ENCODE measurements at places on chromosomes 6 and 20.

GRCh38 chr20:8918145-8918544 lies 150.7 kb upstream of the PLCB4 start:
- DNase-seq: no peak

DNA sequence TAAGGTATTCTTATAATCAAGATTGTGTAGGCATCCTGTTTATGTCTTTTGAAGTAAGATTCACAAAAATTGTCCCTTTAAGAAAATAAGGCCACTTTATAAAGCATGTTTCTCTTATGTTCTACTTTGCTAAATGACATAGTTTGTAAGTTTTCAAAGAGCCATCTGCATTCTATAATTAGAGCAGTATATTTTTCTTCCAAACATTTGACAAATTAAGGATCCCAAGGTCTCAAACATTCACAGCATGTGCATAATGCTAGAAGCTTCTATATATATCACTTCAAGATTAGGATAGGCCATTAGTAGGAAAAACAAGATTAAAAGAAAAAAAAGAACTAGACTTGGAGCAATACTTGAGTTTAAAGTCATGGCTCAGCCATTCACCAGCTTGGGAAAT lies 55.9 kb upstream of the DOK5 start:
- DNase-seq: no peak

GRCh38 chr6:81169166-81169565 lies 583.3 kb downstream of the TENT5A start:
- no peak for DNase-seq

DNA sequence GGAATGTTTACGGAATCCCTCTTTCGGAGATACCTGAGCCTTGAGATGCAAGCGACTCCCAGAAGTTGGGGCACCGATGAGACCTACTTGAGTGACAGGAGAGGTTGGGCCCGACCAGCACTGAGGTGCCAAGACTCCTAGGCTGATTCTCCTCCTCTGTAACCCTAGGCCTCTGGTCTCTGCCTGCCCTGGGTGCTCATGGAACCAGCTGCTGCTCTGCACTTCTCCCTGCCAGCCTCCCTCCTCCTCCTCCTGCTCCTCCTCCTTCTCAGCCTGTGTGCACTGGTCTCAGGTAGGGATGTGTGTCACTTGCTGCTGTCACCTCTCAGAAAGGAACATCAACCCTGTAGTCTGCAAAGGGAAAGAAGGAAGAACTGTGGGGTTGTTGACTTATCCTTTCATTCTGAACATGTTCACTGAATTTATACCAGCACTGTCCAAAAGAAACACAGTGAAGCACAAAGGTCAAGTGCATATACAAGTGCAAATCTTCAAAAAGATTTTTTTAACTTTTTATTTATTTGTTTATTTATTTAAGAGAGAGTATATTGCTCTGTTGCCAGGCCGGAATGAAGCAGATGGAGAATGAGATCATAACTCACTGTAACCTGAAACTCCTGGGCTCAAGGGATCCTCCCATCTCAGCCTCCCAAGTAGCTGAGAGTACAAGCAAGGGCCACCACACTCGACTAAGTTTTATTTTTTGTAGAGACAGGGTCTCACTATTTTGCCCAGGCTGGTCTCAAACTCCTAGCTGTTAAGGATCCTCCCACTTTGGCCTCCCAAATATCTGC lies 913 bp downstream of the BTN2A2 start:
- DNase-seq: no peak

DNA sequence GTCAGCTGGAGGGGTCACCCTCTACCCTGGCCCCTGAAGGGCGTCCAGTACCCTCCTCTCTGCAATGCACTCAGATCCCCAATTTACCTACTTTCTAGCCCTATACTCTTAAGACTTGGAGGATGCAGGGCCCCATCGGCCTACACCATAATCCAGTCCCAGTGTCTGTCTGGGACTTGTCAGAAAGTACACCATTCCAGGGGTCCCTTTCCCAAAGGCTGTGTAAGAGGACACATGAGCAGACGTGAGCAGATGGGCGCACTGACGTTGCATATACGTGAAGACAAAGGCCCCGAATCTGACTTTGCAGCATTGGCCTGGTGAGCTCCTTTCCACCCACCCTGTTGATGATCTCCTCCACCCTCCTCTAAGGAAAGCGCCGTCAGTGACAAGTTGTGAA lies 20.9 kb upstream of the SMOC2 start:
- no peak for DNase-seq

GRCh38 chr6:111450636-111451035 lies 32.4 kb downstream of the REV3L start:
- no peak for DNase-seq

DNA sequence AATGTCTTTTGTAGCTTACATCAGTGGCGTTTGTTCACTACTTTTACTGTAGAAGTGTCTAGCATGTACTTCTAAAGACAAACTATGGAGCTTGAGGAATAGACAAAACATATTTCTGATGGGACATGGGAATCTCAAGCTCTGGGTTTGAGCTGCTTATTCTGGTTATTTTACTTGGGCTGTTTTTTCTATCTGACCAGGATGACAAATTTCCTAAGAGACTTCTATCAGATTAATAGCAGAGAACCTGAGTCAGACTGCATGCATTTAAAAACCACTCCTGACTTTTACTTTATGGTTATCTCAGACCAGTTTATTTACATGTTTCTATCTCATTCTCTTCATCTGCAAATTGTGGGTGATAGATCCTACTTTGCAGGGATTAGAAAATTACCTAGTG lies 1282.3 kb upstream of the GJE1 start:
- no peak for DNase-seq

GRCh38 chr6:2714111-2714895 lies 36.4 kb downstream of the MYLK4 start:
- no peak for DNase-seq

DNA sequence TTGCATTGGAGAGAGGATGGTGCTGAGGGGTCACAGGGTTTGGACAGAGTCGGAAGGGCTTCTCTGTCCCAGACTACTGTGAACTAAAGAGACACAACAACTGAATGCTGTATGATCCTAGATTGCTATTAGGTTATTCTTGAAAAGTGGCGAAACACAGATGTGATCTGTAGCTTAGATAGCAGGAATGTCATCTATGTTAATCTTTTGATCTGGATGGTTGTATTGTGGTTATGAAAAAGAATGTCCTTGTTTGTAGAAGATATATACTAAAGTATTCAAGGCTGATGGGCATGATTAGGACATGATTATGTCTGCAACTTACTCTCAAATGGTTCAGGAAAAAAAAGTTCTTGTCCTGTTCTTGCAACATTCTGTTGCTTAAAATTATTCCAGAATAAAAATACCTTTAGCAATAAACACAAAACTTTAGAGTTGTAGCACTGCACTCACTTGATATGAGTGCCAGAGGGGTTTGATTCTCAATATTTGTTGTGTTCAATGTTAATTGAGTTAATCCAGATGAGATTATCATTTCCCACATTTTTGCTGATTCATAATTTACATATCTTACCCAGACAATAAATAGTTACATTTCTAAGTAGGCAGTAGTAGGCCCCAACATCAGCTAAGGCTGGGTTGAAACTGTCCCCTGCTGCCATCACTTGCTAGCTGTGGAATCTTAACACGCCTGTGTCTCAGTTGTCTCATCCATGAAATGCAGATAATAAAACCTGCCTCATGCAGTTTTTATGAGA lies 645.2 kb downstream of the KIF16B start:
- DNase-seq: no peak

GRCh38 chr6:8219352-8219943 lies 117.1 kb upstream of the EEF1E1 start:
- DNase-seq: peak; percentile 17

- DNase-seq: no peak
These were observed 144.8 kb downstream of the PDSS2 start for GRCh38 chr6:107314531-107314939.

DNA sequence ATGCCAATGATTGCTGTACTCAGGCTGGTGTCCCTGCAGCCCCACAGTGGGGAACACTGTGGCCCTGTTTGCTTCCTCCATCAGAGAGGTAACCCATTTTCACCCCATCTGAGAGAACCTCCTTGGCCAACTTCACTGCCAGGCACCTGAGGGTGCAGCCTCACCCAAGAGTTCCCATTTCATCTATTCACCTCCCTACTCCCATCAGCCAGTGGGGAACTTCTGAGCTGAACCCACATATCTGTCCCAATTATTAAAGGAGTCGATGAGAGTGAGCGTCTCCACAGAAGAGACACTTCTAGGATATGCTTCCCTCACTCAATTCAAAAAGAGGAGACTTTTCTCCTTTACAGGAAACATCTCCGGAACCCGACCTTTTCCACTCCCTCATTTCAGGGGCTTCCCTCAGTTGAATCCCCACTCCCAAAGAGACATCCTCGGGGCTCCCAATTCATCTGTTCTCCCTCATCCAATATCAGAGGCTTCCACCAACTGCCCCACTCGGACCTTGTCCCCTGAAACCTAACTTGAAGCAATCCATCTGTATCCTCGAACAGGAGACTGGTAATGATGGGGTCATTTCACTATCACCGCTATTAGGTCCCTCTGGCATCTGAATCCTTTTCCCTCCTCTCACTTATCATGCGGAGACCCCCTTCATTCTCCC lies 988 bp downstream of the UBE2V1 start:
- no peak for DNase-seq

DNA sequence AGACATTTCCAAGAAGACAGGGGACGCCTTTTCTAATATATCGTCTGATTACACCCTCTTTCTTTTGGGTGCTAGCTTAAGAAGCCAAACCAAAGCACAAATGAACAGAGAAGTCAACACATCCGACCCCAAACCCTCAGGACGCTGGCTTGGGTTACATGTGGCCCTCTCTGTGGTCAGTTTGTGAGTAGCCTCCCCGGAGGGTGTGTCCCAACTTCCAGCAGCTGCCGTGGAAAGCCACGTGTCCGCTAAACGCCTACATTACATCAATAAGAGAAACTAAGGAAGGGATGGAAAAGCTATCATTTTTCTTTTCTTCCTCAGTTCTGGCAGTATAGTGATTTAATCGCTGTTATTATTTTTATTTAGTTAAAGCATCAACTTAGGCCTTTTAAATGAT lies 487 bp upstream of the BMP6 start:
- DNase-seq: no peak

- no peak for DNase-seq
These were observed 100.5 kb downstream of the TBX18 start for GRCh38 chr6:84663866-84664265.

DNA sequence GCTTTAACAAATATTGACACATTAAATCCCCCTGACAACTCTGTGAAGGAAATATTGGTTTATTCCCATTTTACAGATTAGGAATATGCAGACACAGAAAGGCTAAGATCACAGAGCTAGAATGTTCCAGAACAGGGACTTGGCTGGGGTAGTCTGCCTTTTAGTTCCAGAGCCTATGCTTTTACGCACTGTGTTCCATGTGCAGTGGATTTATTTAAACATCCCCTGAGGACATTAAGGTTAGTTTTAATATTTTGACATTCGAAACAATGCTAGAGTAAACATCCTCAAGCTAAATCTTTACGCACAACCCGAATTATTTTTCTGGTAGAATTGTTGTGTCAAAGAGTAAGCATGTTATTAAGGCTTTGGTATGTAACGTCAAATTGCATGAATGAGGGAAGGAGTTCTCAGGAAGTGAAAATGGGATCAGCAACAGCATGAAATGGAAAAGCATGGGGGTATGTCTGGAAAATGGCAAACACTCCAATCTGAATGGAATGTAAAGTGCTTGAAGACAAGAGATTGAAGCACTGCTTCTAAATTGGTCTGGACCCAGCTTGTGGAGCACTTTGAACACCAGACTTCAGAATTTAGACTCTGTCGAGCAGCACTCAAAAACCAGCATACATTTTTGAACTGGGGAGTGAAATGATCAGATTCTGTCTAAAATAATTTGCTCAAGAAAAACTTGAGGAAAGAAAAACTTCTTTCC lies 429.9 kb downstream of the CD83 start:
- DNase-seq: no peak

DNA sequence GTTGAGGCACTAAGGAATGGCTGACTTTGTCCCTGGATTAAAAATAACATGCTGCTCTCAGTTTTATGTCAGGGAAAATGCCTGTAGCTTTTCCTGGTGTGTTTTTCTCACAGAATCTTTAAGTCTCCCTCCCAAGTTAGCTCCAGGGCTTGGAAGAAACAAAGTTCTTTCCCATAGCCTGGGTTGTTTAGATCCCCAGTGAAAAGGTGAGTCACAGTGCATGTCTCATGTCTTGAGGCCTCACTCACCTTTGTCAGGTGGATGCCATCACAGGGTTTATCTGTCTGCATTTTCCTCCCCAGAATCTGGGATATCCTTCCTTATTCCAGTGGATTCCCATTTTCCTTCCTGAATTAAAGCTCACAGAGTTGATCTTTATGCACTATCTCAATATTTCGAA lies 722.4 kb downstream of the GRIK2 start:
- no peak for DNase-seq

- no peak for DNase-seq
These were observed 37.0 kb upstream of the BTBD3 start for GRCh38 chr20:11880680-11881079.

GRCh38 chr20:35918021-35918420 lies 36.3 kb downstream of the SCAND1 start:
- no peak for DNase-seq

DNA sequence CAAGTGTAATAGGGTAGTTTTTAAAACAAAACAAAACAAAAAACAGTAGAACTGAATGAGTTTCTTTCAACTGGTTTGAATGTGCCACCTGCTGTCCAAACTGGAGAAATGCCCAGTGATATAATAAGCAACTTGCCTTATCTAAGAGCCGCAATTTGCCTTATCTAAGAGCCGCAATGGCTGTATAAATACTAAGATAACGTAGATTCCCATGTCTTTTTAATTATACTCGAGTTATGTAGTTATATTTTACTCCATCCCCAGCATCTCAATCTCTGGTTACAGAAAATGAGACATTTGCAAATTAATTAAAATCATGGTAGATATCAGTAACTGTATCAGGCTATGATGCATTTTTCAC lies 67.2 kb downstream of the RPP40 start:
- peak; percentile 41 for DNase-seq

DNA sequence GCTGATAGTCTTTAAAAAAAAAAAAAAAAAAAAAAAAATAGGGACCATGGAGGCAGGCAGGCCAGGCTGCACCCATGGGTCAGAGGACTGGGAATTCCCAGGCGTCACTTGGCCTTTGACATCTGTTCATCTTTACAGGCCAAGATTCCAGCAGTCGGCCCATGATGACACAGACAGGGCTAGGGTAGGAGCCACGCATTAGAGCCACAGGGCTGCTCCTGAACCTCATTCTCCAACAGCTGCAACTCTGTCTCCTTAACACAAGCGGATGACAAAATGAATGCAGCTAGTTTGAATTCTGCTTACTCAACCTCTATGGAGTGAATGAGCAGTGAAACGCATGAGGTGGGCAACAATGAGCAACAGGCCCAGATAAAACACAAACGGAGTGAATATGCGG lies 126.4 kb downstream of the LY86 start:
- DNase-seq: no peak

- DNase-seq: no peak
These were observed 147.7 kb downstream of the PRL start for GRCh38 chr6:22149096-22149495.
